Endothelial cell of umbilical vein (primary cell): ENCODE measurements at places on chromosomes 5 and 9.

DNA sequence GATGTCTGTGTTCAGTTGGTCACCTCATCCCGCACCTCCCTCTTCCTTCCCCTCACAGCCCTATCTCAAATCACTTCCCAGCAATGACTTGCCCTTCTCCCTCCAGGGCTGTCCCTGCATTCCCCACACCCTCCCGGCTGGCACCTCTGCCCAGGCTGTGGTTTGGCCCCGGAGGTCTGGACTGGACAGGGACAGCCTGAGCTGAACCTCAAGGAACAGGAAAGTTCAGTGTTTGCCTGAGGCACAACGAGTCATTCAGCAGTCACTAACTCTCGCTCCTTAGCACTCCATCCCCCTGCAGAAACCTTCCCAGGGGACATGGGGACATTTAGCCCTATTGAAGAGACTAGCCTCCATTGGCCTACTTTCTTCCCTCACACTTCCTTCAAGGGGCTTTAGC, 58.3 kb upstream of the MAP3K1 start:
- H3K4me3 ChIP-seq = no peak overlapping the region
- H3K4me1 ChIP-seq = no peaks in the 10 kb centered on the region
- peaks cover 4% of the 10 kb centered on the region for H3K27me3 ChIP-seq
- H3K27ac ChIP-seq = no peak overlapping the region
- no peak for DNase-seq
- no peaks in the 10 kb centered on the region for H3K36me3 ChIP-seq

DNA sequence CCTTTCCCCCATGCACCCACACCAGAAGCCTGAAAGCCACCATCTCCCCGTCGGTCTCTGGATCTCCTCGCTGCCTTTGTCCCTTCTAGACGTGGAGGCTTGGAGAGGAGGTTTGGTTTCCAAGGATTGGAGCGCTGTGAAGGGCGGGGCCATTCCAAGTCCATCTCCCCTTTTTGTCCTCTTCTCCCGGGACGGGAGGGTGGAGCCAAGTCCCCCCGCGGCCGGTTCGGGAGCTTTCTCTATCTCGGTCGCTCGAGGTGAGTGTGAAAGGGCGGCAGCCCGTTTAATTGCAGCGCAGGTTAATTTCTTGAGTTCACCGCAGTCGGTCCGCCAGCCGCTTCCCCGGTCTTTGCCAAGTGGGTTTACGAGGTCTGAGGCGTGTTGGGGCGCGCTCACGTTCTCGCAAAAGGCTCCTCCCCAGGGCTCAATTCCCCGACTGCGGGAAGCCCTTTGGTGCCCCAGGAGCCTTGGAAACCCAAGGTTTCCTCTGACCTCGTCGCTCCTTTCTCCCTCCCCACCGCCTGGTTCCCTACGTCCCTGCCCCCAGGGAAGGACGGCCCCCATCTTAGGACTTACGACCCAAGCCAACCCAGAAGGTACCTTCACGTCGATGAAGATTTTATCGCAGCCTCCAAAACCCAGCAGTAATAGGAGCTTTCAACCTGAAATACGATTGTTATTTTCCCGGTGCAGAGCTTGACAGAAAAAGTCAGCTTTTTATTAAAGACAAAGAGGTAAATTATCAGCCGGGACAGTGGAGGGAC, 2.8 kb upstream of the ZNF462 start:
- peaks cover 17% of the 10 kb centered on the region for H3K4me1 ChIP-seq
- no peaks in the 10 kb centered on the region for H3K36me3 ChIP-seq
- no peaks in the 10 kb centered on the region for H3K27me3 ChIP-seq
- peak overlapping the region; percentile 69 for H3K4me3 ChIP-seq

GRCh38 chr5:115388240-115388639, 91.8 kb upstream of the CCDC112 start:
- no peaks in the 10 kb centered on the region for H3K36me3 ChIP-seq
- no peaks in the 10 kb centered on the region for H3K27me3 ChIP-seq
- H3K4me1 ChIP-seq = no peaks in the 10 kb centered on the region
- H3K27ac ChIP-seq = no peak overlapping the region

DNA sequence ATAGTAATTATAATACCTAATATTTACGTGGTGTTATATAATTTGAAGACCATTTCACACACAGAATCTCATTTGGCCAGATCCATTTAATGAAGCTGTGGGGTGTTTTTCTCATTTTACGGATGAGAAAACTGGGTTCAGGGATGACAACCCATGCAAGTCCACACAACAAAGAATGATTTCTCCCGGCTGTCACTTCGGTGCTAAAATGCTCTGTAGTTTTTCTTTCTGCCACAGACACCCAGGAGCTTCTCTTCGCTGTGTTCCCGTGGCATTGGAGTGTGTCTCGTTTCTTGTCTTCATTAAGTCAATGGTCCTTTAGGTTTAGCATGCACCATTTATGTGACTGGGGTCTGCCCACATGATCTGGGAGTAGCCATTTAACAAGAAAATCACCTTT, 308.5 kb downstream of the ENC1 start:
- no peaks in the 10 kb centered on the region for H3K36me3 ChIP-seq
- DNase-seq = no peak
- no peak overlapping the region for H3K27ac ChIP-seq
- no peak overlapping the region for H3K4me3 ChIP-seq
